Progenitor cell of endocrine pancreas (in vitro differentiated cells): ENCODE measurements at places on chromosomes 7 and 10. TPM values are rescaled to one million over a fixed set of nuclear protein-coding genes. Genes with fewer than 3 reads are reported as not detected.

The UCMA gene
- total RNA-seq: not detected in 2 replicates

DNA sequence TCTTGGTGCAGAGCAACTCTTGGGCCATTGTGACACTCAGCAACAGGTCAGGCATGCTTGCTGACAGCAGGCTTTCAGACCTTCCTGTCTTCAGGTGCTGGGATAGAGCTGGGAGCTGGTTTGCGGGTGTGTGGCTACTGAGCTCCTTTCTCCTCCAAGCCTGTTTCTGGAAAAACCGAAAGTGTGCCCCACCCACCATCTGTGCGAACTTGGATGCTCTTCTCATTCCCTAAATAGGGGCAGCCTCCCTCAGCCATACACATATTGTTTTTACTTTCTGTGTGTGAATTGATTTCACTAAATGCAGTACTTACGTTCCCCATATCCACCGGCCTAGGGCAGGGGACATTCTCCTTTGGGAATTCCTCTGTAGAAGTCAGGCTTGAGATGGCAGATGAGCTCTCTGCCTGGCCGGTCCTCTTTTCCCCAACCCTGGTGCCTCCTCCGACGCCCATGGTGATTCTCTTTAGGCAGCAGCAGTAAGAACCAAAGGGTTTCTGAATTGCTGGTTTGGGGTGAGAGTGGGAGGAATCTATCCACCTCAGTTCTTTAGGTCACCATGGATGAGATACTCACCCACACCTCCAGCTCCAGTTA is 6.3 kb upstream of the NEUROG3 start:
- peaks cover 74% of the 10 kb centered on the region for H3K27me3 ChIP-seq
- H3K36me3 ChIP-seq: no peaks in the 10 kb centered on the region
- H3K4me3 ChIP-seq: no peak overlapping the region
- H3K4me1 ChIP-seq: peaks cover under 1% of the 10 kb centered on the region
- no peak for DNase-seq

- no peak for DNase-seq
- no peaks in the 10 kb centered on the region for H3K27me3 ChIP-seq
- no peaks in the 10 kb centered on the region for H3K4me1 ChIP-seq
- H3K4me3 ChIP-seq: no peak overlapping the region
Measured at GRCh38 chr7:13257661-13258060, 570.2 kb downstream of the ARL4A start.

DNA sequence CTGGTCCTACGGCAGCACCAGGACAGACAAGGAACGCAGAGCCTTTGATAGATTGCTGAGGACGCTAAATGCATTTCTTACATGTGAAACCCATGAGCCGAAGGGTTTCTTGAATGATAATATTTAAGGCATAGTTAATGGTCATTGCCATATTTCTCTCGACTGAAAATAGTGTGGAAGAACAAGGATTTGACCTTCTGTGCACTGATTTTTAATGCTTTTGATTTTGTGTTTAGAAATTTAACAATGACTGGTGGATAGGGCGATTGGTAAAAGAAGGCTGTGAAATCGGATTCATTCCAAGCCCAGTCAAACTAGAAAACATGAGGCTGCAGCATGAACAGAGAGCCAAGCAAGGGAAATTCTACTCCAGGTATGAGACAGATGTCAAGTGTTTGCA is 150.8 kb downstream of the NSUN6 start:
- H3K27ac ChIP-seq: no peak overlapping the region
- no peak overlapping the region for H3K4me3 ChIP-seq
- H3K4me1 ChIP-seq: no peaks in the 10 kb centered on the region
- no peak for DNase-seq
- no peaks in the 10 kb centered on the region for H3K36me3 ChIP-seq

GRCh38 chr7:121027761-121028669 is 39.5 kb downstream of the CPED1 start:
- no peaks in the 10 kb centered on the region for H3K27me3 ChIP-seq
- peaks cover 3% of the 10 kb centered on the region for H3K36me3 ChIP-seq
- H3K27ac ChIP-seq: peak overlapping the region; percentile 97
- DNase-seq: no peak
- H3K4me1 ChIP-seq: peaks cover 48% of the 10 kb centered on the region

DNA sequence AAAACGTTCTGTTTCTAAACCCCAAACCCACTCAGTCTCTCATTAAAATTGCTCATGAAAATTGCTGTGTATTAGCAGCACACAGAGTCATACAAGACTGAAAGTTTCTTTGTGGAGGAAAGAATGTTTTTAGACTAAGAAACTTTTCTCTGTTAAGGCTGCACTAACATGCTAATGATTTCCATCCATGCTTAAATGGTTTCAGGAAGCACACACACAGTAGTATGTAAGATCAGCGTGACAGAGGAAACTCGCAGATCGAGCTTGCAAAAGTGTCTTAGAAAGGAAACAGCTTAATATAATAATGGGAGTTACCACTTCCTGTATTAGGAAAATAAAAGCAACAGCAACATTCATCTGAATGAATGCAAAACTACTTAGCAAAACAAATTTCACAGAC is 112.7 kb downstream of the ICA1 start:
- H3K36me3 ChIP-seq: peaks cover 4% of the 10 kb centered on the region
- peaks cover 6% of the 10 kb centered on the region for H3K4me1 ChIP-seq
- H3K27me3 ChIP-seq: no peaks in the 10 kb centered on the region
- no peak for DNase-seq
- no peak overlapping the region for H3K4me3 ChIP-seq

The FAM149B1 gene
- total RNA-seq: 35.3 and 35.9 TPM in 2 replicates

The PRSS37 gene
- not detected in 2 replicates for total RNA-seq

The UNC5B gene
- total RNA-seq: 3.7 and 6.0 TPM in 2 replicates

The C10orf62 gene
- total RNA-seq: 0.91 and 0.96 TPM in 2 replicates

- H3K4me1 ChIP-seq: peaks cover 8% of the 10 kb centered on the region
- H3K4me3 ChIP-seq: no peak overlapping the region
- H3K27ac ChIP-seq: no peak overlapping the region
- peaks cover 7% of the 10 kb centered on the region for H3K27me3 ChIP-seq
- no peak for DNase-seq
Measured at GRCh38 chr7:132650498-132650897, 74.2 kb upstream of the PLXNA4 start.

DNA sequence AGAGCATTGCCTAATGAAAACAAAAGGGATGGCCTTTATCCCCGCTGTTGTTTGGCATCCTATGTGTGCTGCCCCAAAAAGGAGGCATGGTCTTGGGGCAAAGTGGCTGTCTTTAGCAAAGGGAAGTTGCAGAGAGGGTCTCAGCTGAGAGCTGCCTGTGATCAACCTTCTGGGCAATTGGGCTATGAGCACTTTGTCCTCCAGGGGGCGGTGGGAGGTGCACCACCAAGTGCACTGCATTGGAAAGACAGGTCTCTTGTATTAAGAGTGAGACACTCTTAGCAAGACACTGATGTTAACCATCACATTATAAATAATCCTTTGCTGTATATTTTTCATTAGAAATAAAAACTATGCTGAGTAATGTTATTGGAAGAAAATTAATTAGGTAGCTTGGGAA is 314.8 kb downstream of the POM121L12 start:
- H3K27me3 ChIP-seq: no peaks in the 10 kb centered on the region
- peaks cover 2% of the 10 kb centered on the region for H3K4me1 ChIP-seq
- no peak overlapping the region for H3K4me3 ChIP-seq
- peak overlapping the region; percentile 52 for H3K27ac ChIP-seq
- DNase-seq: peak; percentile 45

DNA sequence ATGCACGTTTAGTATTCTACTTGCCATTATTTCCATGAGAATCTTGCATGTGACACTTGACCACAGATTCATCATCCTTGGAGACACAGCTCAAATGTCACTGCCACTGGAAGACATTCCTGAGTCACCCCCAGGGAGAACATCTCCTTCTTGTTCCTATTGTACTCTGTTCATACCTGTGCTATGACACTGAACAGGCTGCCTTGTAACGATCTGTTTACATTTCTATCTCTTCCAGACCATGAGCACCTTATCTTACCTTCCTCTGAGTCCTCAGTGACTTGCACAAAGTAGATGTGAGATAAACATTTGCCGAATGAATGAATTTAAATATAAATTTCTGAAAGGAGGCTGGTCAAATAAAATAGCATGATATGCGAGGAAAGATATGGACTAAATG is 331.9 kb upstream of the LRRN3 start:
- H3K4me1 ChIP-seq: peaks cover 16% of the 10 kb centered on the region
- DNase-seq: no peak
- H3K27ac ChIP-seq: peak overlapping the region; percentile 43
- no peaks in the 10 kb centered on the region for H3K27me3 ChIP-seq

- peak overlapping the region; percentile 34 for H3K4me3 ChIP-seq
- peaks cover 17% of the 10 kb centered on the region for H3K27me3 ChIP-seq
- peaks cover 14% of the 10 kb centered on the region for H3K4me1 ChIP-seq
- no peak for DNase-seq
- H3K36me3 ChIP-seq: peaks cover 2% of the 10 kb centered on the region
Measured at GRCh38 chr10:124416733-124417132, 2.0 kb downstream of the OAT start.

DNA sequence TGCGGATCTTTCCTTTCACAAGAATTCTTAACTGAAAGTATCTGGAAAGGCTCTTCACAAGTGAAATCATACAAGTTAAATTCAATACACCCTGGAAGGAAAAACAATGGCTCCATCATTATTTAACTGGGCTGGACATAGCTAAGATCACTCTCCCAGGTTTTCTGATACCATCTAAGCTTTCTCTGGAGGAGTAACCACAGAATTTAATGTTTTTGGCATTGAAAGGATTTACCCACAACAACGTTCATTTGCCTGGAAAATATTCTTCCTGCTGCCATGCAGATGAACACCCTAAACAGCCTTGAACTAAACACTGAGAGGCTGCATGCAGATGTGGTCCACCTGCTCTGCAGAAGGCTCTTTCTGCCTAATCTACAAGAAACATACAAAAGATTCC is 4.3 kb downstream of the NEBL start:
- no peak for DNase-seq
- no peaks in the 10 kb centered on the region for H3K27me3 ChIP-seq
- H3K4me3 ChIP-seq: no peak overlapping the region
- H3K4me1 ChIP-seq: peaks cover 27% of the 10 kb centered on the region

- no peaks in the 10 kb centered on the region for H3K27me3 ChIP-seq
- no peaks in the 10 kb centered on the region for H3K36me3 ChIP-seq
- DNase-seq: no peak
- no peak overlapping the region for H3K4me3 ChIP-seq
- no peak overlapping the region for H3K27ac ChIP-seq
Measured at GRCh38 chr10:88149906-88150305, 286.5 kb downstream of the PTEN start.

- H3K36me3 ChIP-seq: peaks cover 6% of the 10 kb centered on the region
- peak; percentile 20 for DNase-seq
- no peaks in the 10 kb centered on the region for H3K27me3 ChIP-seq
- no peak overlapping the region for H3K4me3 ChIP-seq
- peak overlapping the region; percentile 94 for H3K27ac ChIP-seq
- peaks cover 35% of the 10 kb centered on the region for H3K4me1 ChIP-seq
Measured at GRCh38 chr7:44639671-44640321, 33.4 kb downstream of the OGDH start.

- no peak for DNase-seq
- no peak overlapping the region for H3K27ac ChIP-seq
- peaks cover 22% of the 10 kb centered on the region for H3K4me1 ChIP-seq
- H3K4me3 ChIP-seq: no peak overlapping the region
- no peaks in the 10 kb centered on the region for H3K36me3 ChIP-seq
Measured at GRCh38 chr7:142884286-142884640, 1.3 kb downstream of the TRPV6 start.

DNA sequence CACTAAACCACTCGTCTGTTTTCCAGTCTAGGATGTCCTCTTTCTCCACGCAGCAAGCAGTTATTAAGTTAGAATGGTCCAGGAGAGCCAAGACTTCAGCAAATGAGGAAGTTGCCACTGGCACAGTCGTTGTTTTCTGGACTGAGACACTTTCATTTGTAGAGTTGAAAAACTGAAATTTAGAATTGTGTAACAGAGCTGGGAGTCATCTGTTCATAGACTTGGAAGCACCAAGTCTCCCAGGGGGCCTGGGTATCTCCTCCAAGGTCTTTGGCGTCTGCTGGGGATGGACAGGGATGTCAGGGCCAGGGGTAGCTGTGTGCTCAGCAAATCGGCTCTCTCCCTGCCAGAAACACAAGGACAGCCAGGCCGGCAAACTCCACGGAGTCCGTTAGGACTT is 208.4 kb downstream of the FANK1 start:
- H3K36me3 ChIP-seq: no peaks in the 10 kb centered on the region
- H3K27me3 ChIP-seq: peaks cover 6% of the 10 kb centered on the region
- no peak for DNase-seq
- no peak overlapping the region for H3K4me3 ChIP-seq

The CCL26 gene
- not detected in 2 replicates for total RNA-seq

DNA sequence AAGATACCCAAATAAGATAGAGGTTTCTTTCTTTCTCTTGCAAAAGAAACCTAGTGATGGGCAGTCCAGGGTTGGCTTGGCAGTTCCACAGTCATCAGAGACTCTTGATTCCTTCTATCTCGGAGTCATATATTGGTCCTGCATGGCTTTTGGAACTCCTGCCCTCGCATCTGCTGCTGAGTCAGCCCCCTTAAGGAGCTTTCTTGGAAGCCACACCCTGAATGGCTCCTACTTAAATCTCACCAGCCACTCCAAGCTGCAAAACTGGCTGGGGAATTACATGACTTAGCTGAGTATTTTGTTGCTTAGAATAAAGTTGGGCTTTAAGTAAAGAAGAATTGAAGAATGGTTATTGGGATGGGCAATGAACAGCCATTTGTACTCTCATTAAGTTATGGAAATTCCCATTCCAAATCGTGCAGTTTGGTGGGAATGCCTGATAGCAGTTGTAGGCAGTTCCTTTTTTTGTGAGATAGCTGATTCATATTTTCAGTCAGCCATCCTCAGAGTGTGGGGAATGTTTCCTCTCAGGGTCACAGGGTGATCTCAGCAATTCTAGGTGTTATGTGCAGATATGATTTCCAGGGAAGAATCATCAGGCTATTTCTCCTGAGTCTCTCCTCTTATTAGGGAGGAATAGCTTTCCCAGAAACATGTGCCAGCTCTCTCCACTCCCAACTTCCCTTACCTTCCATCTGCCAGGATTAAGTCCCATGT is 209.9 kb downstream of the BBS9 start:
- no peaks in the 10 kb centered on the region for H3K36me3 ChIP-seq
- no peak overlapping the region for H3K27ac ChIP-seq
- no peak overlapping the region for H3K4me3 ChIP-seq
- H3K27me3 ChIP-seq: no peaks in the 10 kb centered on the region
- H3K4me1 ChIP-seq: no peaks in the 10 kb centered on the region
- no peak for DNase-seq

- no peaks in the 10 kb centered on the region for H3K36me3 ChIP-seq
- H3K27me3 ChIP-seq: peaks cover 32% of the 10 kb centered on the region
- no peak overlapping the region for H3K4me3 ChIP-seq
- no peak for DNase-seq
- no peak overlapping the region for H3K27ac ChIP-seq
Measured at GRCh38 chr7:157525491-157525915, 188.7 kb downstream of the DNAJB6 start.

The PRKAG2 gene
- 20.6 and 23.4 TPM in 2 replicates for total RNA-seq

DNA sequence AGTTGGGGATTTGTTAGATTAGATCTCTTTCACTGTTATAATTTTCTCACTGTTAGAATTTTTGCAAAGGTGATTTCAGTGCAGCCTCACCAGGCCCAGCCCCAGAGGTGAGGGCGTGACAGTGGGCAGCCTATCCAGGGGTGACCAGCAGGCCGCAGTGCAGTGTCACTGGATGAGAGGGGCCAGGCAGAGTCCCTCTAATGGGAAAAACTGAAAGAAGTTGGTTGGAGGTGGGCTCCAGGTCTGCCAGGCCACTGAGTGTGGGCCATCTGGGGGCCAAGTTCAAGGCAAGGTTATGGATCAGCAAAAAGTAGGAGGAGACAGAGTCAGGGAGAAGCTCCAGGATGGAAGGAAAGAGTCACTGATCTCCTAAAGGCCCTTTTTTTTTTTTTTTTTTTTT is 90.5 kb upstream of the SDK1 start:
- H3K4me3 ChIP-seq: no peak overlapping the region
- no peaks in the 10 kb centered on the region for H3K27me3 ChIP-seq
- H3K27ac ChIP-seq: peak overlapping the region; percentile 21
- DNase-seq: no peak
- peaks cover 17% of the 10 kb centered on the region for H3K4me1 ChIP-seq

The LFNG gene
- 9.7 and 10.6 TPM in 2 replicates for total RNA-seq

The POT1 gene
- 25.9 and 31.1 TPM in 2 replicates for total RNA-seq
